ENCODE measurements at places on chromosomes 16 and 17. TPM values are rescaled to one million over a fixed set of nuclear protein-coding genes. Genes with fewer than 3 reads are reported as not detected.

OTOA gene
- not detected for total RNA-seq

DNA sequence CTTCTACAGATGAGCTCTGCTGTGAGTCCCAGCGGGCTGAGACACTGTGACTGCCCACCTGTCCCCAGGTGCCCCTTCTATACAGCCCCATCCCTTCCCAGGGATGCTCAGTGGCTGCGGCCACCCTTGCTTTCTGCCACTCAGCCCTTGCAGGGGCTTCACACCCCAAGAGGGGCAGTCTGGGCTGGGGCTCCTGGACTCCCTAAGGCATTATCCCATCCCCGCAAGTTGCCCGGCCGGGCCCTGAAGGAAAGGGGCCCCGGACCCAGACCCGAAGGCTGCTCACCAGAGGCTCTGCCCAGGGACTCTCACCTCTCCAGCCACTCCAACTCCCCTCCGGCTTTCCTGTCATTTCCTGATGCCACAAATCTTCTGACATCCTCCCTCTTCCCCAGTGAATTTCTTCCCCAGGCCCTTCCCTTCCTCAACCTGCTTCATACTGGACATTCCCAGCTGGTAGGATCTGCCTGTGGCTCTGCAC lies 88.5 kb upstream of the TOB1 start:
- no peak for DNase-seq

DNA sequence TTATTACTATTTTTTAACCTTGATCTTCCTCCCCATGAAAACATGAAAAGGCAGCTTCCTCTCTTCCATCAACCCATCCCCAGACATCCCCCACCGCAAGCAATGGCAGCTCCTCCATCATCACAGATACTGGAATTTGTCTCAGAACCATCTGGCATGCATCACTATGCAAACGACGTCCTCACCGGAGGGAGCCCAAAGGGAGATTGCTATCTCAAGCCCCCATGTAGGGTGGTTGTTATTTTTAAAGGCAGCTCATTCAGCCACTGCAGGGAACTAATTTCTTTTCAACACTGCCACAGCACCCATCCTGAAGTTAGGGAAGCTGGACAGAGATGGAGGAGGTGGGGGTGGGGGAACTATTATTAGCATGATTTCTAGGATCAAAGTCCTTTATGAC lies 222.5 kb downstream of the FOXL1 start:
- no peak for DNase-seq

GRCh38 chr17:48814504-48814903 lies 2.5 kb downstream of the TTLL6 start:
- DNase-seq: peak; percentile 76

DNA sequence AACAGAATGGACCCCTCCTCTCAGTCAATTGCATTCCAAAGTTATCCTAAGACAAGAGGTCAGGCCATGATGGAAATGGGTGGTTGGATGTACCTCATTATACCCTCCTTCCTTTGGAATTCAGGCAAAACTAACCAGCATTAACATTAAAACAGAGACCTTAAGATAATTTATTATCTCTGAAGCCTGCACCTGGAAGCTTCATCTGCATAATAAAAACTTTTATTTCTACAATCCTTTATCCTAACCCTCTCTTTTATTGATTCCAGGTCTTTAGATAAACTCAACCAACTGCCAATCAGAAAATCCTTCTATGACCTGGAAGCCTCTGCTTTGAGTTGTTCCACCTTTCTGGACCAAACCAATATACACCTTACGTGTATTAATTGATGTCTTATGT lies 49.0 kb downstream of the ACSM1 start:
- no peak for DNase-seq

DNA sequence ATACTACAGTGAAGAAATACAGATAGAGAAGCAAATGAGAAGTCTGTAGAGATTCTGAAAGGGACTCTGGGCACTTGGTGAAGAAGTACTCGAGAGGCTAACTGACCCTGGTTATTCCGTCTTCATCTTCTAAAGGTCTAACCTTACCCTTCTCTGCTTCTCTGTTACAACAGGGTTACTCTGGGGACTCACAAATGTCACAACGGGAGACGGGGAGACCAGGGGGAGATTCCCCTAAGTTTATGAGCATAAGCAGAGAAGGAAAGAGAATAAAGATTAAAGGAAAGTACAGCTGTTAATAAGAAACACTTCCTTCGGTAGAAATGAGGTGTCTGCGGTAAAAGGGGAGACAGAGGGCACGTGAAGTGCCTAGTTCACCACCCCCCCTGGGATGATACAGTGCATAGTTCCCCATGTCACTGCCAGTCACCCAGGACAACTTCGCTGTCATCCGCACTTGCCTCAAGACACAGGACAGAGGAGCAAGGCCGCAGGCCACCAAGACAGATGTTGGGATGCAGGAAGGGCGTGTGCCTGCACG lies 75.2 kb upstream of the TRAP1 start:
- no peak for DNase-seq

DNA sequence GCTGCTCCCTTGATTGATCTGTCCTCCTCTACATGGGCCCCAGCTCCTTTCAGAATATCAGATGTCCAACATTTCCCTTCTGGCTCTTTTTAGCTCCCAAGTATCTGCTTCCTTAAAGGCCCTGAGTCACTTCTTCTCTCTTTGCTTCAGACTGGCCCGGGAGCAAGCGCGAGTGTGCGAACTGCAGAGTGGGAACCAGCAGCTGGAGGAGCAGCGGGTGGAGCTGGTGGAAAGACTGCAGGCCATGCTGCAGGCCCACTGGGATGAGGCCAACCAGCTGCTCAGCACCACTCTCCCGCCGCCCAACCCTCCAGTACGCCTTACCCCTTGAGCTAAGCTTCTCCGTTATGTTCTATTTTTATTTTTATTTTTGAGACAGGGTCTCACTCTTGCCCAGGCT lies 12.3 kb downstream of the CNTROB start:
- DNase-seq: no peak

ABCC3 gene
- 1.3 TPM for total RNA-seq

SCNN1B gene
- 24.2 TPM for total RNA-seq

MPG gene
- total RNA-seq: 121 TPM

MED31 gene
- 7.0 TPM for total RNA-seq

CES1 gene
- total RNA-seq: 0.34 TPM

- DNase-seq: no peak
Measured at GRCh38 chr16:3170440-3171180, 17.4 kb upstream of the OR1F1 start.

SLC22A31 gene
- total RNA-seq: not detected

GAN gene
- 11.3 TPM for total RNA-seq

DNA sequence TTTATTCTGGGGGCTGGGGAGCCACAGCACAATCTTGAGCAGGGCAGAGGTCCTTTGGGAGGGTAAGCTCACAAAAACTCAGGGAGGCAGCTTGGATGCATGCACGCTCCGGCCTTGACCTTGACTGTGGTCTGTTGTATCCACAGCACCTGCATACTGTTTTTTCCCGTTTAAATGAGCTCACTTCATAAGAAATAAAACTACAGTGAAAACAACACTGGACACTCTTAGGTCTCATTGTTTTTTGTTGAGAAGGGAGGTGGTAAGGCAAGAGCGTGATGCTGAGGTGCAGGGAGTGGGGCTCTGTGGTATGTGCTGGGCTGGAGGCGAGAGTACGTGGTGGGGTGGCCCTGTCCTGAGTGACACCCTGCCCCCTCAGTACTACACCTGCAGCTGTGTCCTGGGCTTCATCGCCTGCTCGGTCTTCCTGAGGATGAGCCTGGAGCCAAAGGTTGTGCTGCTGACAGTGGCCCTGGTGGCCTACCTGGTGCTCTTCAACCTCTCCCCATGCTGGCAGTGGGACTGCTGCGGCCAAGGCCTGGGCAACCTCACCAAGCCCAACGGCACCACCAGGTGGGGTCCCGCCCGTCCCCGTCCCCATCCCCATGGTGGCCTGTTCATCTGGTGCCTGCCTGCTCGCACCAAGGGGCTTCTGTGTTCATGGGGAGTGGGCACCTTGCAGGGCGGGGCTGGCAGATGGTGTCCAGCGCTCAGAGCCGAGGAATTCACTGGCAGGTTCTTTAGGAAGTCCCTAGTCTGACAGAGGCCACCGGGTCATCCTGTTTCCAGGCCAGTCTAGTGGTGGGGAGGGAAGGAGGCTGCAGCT lies 44.2 kb downstream of the ADCY7 start:
- DNase-seq: no peak

APRT gene
- 100 TPM for total RNA-seq

- DNase-seq: peak; percentile 86
Measured at GRCh38 chr17:35578197-35578928, at the start of gene PEX12. Gene PEX12, minus strand, starts transcription at chr17:35578571. Its CDS starts 550 bp downstream, at chr17:35578021.

EVPLL gene
- total RNA-seq: not detected

PIPOX gene
- 3.1 TPM for total RNA-seq

DNA sequence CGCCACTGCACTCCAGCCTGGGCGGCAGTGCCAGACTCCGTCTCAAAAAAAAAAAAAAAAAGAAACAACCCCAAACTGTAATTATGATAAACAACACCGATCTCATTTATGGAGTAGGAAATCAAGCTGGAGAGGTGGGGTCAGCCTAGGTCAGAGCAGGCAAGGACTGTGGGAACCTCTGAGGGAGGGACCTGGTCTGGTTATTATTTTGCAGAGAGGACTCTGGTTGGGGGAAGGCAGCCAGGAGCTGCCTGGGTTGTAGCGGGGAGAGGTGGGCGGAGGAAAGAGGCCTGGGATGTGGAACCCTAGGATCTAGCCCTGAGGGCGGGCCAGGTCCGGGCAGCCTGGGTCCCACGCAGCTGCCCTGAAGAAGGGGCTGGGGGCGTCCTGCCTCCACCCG lies 10.9 kb upstream of the HS3ST6 start:
- DNase-seq: peak; percentile 32

GRCh38 chr16:76241755-76242154 lies 35.4 kb upstream of the CNTNAP4 start:
- DNase-seq: no peak

DNA sequence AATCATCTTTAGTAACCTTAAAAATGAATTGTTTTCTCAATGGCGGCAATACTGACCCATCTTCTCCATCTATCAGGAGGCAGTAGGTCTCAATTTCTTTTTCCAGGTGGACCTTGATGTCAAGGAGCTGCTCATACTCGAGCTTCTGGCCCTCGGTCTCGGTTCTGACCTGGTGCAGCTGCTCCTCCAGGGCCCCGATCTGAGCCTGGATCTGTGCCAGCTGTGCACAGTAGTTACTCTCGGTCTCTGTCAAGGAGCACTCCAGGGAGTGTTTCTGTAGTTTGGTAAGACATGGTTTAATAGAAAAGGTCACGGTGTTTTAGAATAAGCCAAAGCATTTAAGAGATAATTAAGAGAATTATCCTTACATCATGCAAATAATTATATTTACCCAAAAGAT lies 4.9 kb downstream of the KRT27 start:
- DNase-seq: no peak

FNDC8 gene
- not detected for total RNA-seq

GCGR gene
- total RNA-seq: not detected

DNA sequence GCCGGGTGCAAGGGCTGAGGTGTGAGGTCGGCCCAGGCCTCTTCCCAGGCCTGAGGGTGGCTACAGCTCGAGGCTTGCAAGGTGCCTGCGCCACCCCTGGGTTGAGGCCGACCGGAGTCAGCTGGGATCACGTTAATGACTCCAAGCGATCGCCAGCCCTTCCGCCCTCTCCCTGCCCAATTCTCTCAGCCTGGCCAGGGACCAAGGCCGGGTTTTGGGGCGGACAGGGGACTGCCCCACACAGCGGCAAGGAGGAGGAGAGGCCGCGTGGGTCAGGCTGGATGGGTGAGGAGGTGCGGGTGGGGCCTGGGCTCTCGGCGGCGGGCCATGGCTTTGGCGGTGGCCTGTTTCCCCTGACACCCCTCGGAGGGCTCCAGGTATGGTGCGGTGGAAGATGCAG lies 3.2 kb upstream of the WDR24 start:
- no peak for DNase-seq

DNA sequence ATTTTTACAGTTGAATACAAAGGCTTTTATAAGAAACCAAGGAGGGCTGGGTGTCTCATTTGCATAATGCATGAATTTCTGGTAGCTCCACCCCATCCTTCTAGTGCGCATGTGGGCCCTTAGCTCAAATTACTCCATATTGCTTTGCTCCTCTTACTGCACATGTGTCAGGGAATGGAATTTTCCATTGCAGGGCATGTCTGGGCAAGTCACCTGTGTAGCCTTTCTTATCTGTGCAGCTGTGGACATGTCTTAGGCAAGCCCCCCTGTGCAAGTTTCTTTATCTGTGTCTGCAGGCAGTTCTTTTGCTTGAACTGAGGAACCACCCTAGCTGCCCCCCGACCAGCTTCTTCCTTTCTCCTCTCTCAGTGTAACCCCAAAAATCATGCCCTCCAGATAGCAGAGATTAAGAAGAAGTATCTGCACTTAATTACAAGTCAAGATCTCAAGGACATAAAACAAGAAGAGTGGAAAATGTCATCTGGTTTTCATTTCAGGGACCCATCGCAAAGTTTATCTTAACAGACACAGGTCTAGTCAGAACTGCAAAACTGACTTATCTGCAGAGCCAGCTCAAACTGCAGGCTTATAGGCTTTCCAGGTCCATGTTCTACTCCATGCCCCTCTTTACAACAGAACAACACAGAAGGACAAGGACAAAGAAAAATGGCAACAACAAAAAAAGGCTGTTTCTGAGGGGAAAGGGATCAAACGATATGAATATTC lies 137.9 kb upstream of the HS3ST4 start:
- no peak for DNase-seq

GRCh38 chr17:10022416-10022815 lies 117.3 kb upstream of the RCVRN start:
- DNase-seq: no peak

- no peak for DNase-seq
Measured at GRCh38 chr17:53409588-53409987, 413.1 kb upstream of the KIF2B start.

KRT12 gene
- total RNA-seq: not detected

TMEM114 gene
- not detected for total RNA-seq

- no peak for DNase-seq
Measured at GRCh38 chr16:66278604-66279262, 87.8 kb upstream of the CDH5 start.

KRT25 gene
- not detected for total RNA-seq

DNA sequence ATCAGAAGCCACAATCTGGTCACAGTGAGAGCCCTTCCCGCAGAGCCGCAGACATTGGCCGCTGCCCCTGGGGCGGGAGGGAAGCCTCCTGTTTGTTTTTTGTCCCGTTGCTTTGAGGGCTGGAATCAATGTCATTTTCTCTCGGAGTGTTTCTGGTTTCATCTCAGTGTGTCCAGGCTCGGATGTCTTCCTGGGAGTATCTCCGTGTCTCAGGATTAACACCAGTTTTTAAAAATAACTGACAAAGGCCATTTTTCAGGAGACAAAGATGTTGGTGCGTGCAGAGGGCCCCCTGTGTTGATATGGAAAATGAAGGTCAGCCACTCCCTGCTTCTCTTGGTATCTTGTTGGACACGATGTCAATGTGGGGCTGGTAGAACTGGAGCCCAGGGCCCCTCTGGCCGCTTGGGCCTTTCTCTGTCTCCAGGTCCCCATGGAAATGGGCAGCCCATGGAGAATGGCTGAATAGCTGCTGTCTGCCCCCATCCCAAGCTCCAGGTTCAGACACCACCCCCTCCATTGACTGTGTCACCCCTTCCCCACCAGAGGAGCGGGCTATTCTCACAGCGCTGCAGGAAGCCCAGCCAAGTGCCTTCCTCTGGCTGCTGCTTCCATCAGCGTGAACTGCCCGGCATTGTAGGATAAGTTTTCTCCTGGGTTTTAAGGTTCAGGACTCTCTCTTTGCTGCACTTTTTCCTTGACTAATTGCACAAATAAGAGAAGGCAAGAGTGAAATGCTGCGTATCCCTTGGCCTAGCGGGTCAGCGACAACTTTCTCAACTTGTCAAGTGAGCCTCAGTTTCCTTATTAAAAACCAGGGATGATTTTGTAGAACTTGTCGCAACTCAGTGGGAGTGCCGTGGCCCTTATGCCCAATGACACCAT lies 72.2 kb upstream of the METTL9 start:
- no peak for DNase-seq

UNKL gene
- total RNA-seq: 14.5 TPM

DNAJA2 gene
- total RNA-seq: 82.6 TPM

- DNase-seq: no peak
Measured at GRCh38 chr16:82094942-82095540, 60.0 kb downstream of the HSD17B2 start.

HSF4 gene
- 2.0 TPM for total RNA-seq
